ENCODE measurements at places on chromosomes 16 and 17. TPM values are rescaled to one million over a fixed set of nuclear protein-coding genes. Genes with fewer than 3 reads are reported as not detected.

GRCh38 chr17:65079489-65079900 is 23.0 kb upstream of the GNA13 start:
- DNase-seq = no peak

- no peak for DNase-seq
Measured at GRCh38 chr16:75486014-75486675, 9.1 kb downstream of the CHST6 start.

ITGB3 gene
- polyA plus RNA-seq = 21.8 TPM

DNA sequence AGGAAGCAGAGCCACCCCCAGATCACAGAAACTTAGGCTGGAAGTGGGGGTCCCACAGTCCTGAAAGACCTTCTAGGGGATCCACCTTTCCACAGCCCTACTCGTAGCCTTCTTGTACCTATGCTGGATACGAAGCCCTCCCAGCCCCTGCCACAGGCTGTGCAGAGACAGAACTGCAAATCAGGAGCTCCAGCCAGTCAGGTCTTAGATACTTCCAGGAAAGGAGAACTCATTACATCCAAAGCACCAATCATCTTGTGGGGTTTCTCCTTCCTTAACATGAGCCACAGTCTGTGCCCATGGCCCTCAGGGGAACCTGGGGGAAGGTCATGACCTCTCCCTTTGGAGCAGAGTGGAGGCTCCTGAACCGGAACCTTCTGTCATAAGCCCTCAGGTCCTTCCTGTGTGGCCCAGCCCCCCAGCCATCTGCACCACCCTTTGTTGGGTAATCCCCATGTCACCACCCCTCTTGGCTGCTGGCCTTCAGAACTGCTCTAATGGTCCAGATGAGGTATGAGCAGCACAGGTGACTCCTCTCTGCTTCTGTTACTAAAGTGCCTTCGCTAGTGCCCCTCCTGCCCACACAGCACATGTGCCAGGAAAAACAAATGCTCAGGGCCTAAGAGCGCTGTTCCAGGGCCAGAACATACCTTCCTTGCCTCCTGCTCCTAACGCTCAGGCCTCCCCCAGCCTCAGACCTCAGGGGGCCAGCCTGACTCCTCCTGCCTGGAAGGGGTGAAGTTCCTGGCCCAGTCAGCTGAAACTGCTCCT is 14.6 kb downstream of the SRCIN1 start:
- no peak for DNase-seq

TMEM101 gene
- 38.7 TPM for polyA plus RNA-seq

DNA sequence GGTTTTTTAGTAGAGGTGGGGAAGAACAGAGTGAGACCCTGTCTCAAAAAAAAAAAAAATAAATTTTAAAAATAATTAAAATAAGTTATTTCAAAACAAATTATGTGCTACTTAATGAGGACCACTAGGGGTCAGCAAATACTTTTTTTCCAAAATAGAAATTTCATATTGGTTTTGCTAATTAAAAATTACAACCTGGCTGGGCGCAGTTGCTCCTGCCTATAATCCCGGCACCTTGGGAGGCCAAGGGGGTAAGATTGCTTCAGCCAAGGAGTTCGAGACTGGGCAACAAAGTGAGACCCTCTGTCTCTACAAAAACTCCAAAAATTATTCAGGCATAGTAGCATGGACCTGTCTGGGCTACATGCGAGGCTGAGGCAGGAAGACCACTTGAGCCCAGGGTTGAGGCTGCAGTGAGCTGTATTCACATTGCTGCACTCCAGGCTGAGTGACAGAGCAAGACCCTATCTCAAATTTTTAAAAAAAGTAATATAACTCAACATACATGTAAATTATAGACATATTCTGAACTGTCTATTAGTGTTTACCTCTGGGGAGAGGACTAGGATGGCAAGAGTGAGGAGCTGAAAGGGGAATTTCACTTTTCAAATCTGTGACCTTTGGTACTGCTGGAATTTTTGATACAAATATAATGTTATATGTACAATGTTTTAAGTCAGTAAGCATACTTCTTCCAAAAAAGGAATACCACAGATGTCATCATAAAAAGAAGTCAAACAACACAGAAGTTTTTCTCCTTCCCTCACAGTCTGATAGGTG is 8.1 kb downstream of the MEIOB start:
- peak; percentile 29 for DNase-seq

- DNase-seq = no peak
Measured at GRCh38 chr17:36204724-36205500, 6.0 kb upstream of the CCL4L2 start.

TEX14 gene
- 1.6 TPM for polyA plus RNA-seq

DNA sequence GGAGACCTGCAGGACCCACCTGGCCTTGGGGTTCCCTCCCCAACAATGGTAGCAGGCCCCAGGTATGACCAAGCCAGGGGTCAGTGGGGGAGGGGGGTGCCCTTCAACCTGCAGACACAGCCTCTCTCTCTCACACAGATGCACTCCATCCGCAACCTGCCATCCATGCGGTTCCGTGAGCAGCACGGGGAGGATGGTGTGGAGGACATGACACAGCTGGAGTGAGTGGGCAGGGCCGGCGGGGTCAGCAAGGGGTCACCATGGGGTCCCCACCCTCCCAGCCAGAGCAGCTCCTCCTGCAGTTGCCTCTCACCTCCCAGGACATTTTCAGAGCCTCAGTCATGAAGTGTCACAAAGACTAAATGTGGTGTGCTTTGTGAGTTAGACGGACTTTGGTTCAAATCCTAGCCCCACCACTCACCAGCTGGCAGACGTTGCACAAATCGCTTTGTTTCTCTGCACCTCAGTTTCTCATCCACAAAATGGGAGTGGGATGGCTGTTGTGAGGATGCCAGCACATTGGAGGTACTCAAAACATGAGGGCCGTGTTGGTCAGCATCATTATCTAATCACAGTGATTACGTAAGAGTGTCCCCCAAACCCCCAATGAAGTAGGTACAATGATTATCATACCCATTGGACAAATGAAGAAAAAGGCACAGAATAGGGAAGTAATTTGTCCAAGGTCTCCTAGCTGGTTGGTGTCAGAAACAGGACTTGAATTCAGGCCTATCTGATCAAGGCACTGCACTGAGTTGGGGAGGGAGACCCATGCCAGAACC is 16.0 kb downstream of the MYO15A start:
- no peak for DNase-seq

HOXB7 gene
- 39.8 TPM for polyA plus RNA-seq

GRCh38 chr16:58338205-58338604 is 43.4 kb upstream of the PRSS54 start:
- no peak for DNase-seq

DCTPP1 gene
- 43.9 TPM for polyA plus RNA-seq

- DNase-seq = no peak
Measured at GRCh38 chr16:31361201-31362110, 6.5 kb downstream of the ITGAX start.

Measured in left kidney (tissue), 8 donors.